ENCODE measurements at places on chromosomes 3 and 15. TPM values are rescaled to one million over a fixed set of nuclear protein-coding genes. Genes with fewer than 3 reads are reported as not detected.

GRCh38 chr3:56368846-56369245 is 99.4 kb downstream of the ERC2 start:
- H3K27me3 ChIP-seq: no peaks in the 10 kb centered on the region
- H3K36me3 ChIP-seq: no peaks in the 10 kb centered on the region
- no peaks in the 10 kb centered on the region for H3K4me1 ChIP-seq
- no peak overlapping the region for H3K4me3 ChIP-seq

- peaks cover 6% of the 10 kb centered on the region for H3K36me3 ChIP-seq
- DNase-seq: no peak
- no peaks in the 10 kb centered on the region for H3K27me3 ChIP-seq
Observed at GRCh38 chr3:63824309-63824708, 5.2 kb downstream of the C3orf49 start.

DNA sequence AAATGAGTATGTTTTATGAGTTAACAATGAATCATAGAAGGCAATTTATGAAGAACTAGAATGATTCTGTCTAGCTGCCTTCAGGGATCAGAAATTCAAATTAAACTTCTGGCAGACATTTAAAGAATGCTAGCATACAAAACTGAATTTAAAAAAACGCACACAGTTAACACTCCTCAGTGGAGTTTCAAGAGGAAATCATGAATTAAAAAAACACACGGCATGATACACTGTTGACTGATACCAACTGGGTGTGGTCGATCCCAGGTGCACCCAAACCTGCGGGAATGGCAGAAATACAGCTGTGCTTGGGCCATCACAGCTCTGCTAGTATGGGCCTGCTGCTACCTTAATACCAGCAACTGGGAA is 526.0 kb downstream of the FOXP1 start:
- peak overlapping the region; percentile 7 for H3K4me3 ChIP-seq
- peaks cover 9% of the 10 kb centered on the region for H3K36me3 ChIP-seq
- no peaks in the 10 kb centered on the region for H3K27me3 ChIP-seq
- H3K4me1 ChIP-seq: peaks cover 94% of the 10 kb centered on the region
- peak overlapping the region; percentile 31 for H3K27ac ChIP-seq

DNA sequence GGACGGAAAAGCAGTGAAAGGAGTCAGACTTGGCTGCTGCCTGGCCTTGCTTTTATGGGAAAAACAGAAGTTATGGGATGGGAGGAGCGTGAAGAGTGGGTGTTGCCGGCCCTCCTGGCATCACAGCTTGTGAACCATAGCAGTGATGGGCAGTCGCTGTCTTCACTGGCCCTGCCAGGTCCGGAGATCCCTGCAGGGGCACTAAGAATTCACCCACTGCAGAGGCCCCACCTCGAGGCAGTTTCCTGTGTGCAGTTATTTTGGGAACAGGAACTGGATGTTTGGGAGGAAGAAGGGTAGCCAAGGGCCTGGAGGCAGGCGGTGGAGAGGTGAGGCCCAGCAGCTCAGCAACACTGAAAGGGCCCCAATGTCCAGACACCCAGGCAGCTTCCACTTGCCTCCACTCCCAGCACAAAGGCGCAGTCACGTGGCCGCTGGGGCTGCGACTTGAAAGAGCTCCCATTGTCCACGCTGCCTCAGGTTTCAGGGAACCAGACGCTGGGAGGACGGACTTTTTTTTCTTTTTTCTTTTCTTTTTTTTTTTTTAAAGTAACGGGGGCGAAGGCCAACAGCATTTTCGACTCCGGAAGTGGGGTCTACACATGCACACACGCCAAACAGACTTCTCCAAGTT is 255.6 kb downstream of the ZNF621 start:
- H3K4me3 ChIP-seq: peak overlapping the region; percentile 22
- H3K27me3 ChIP-seq: no peaks in the 10 kb centered on the region
- H3K27ac ChIP-seq: peak overlapping the region; percentile 71

GRCh38 chr3:115787818-115788217 is 164.5 kb downstream of the GAP43 start:
- H3K27ac ChIP-seq: no peak overlapping the region
- no peak for DNase-seq
- H3K36me3 ChIP-seq: no peaks in the 10 kb centered on the region

DNA sequence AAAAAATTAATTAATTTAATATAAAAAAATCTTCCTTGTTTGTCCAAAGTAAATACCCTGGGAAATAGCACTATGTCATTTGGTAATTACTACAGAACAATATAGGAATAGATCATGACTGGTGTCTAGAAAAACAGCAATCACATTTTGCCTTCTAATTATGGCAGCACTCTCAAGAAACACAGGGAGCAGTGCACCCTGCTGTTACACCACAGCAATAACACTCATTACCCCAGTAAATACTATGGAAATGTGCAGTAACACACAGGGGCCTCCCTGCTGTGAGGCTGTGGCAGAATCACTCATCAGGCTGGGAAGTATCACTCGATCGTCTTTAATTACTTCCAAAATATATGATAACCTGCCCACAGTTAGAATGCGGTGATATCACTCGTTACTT is 646.0 kb downstream of the TUSC7 start:
- H3K36me3 ChIP-seq: no peaks in the 10 kb centered on the region
- H3K27me3 ChIP-seq: no peaks in the 10 kb centered on the region
- no peak overlapping the region for H3K4me3 ChIP-seq
- no peak overlapping the region for H3K27ac ChIP-seq
- no peaks in the 10 kb centered on the region for H3K4me1 ChIP-seq

DNA sequence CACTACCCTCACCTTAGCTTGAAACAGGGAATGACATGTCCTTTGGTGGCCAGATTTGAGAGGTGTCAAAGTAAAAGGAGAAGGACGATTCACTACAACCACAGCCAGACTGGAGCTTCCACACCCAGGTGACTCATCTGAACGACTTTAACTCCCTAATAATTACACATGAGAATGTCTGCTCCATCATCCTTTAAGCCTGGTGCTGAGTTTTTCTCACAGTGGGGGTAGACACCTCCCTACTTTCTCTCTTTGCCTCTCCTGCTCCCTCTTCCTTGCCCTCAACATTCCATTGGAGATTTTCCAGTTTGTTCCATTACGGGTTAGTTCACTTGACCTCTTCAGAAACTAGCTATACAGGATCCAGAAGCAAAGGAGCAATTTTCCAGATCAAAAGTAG is 154.3 kb upstream of the BHLHE40 start:
- H3K27me3 ChIP-seq: no peaks in the 10 kb centered on the region
- peak overlapping the region; percentile 75 for H3K27ac ChIP-seq
- DNase-seq: no peak
- H3K4me3 ChIP-seq: no peak overlapping the region

DNA sequence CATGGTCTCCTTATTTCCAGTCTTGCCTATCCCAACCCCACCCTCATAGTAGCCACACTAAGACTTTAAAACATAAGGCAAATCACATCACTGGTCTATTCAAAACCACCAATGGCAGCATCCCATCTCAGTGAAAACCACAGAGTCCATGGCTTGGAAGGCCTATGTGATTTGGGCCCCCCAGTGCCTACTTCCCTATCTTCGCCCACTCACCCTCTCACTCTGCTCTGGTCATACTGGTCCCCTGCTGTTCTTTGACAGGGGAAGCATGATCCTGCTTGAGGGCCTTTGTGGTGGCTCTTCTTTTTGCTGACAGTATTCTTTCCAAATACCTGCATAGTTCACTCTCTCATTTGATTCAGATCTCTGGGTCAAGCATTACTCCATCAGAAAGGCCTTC is 3.3 kb downstream of the GTF2A2 start:
- H3K4me3 ChIP-seq: no peak overlapping the region
- H3K4me1 ChIP-seq: peaks cover 31% of the 10 kb centered on the region
- H3K27ac ChIP-seq: no peak overlapping the region
- no peaks in the 10 kb centered on the region for H3K27me3 ChIP-seq
- DNase-seq: no peak

- H3K4me3 ChIP-seq: no peak overlapping the region
- no peaks in the 10 kb centered on the region for H3K36me3 ChIP-seq
Observed at GRCh38 chr3:157059661-157060060, 100.3 kb downstream of the CCNL1 start.

- no peaks in the 10 kb centered on the region for H3K36me3 ChIP-seq
- H3K4me1 ChIP-seq: no peaks in the 10 kb centered on the region
- no peak overlapping the region for H3K4me3 ChIP-seq
- no peak overlapping the region for H3K27ac ChIP-seq
- no peak for DNase-seq
Observed at GRCh38 chr3:157238457-157238856, 78.5 kb upstream of the CCNL1 start.

GRCh38 chr15:73375755-73376305 is 7.1 kb upstream of the HCN4 start:
- H3K27ac ChIP-seq: no peak overlapping the region
- H3K4me1 ChIP-seq: no peaks in the 10 kb centered on the region
- DNase-seq: no peak

GRCh38 chr3:170420307-170420821 is 1.7 kb downstream of the CLDN11 start:
- peaks cover 39% of the 10 kb centered on the region for H3K4me1 ChIP-seq
- peak overlapping the region; percentile 78 for H3K27ac ChIP-seq
- peak overlapping the region; percentile 57 for H3K4me3 ChIP-seq

DNA sequence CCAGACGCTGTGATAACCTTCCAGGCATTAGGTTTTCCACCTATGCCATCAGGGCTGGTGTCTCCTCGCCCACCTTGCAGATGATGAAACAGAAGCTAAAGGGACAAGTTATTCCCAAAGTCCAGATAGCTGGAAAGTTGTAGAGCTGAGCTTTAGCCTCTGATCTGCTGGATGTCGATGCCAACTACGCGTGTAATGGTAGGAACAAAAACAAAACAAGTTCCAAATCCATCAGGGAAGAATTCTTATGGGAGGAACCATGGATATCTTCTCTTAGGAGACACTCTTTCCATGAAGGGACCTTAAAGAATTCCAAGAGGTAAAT is 28.1 kb upstream of the RHO start:
- peaks cover 52% of the 10 kb centered on the region for H3K36me3 ChIP-seq
- no peak for DNase-seq
- peak overlapping the region; percentile 74 for H3K27ac ChIP-seq
- H3K4me1 ChIP-seq: peaks cover 37% of the 10 kb centered on the region

DNA sequence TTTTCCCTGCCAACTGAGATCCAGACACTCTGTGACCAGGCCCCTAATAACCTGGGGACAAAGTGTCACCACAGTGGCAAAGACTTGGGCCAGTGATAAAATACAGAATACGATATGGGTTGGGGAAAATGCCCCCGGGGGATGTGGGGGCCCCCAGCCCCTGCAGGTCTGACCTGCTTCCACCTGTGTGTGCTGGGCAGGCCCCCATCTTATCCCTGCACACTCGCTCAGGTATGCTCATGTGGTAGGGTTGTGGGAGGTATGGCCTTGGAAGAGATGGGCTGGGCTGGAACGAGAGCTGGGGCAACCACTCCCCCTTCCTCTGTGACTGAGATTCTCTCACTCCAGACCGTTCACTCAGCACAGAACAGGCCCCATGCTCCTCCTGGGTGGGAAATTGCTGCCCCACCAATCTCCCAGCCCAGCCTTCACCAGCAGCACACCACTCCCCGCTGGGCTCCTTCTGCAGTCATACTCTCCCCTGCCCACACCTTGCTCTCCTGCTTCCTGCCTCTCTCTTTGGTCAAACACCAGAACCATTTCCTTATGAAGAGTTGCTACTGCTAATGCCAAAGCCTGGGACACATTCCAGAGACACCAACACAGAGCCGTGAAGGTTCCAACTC is 9.6 kb upstream of the CPEB1 start:
- no peaks in the 10 kb centered on the region for H3K27me3 ChIP-seq
- H3K4me1 ChIP-seq: no peaks in the 10 kb centered on the region
- no peaks in the 10 kb centered on the region for H3K36me3 ChIP-seq

DNA sequence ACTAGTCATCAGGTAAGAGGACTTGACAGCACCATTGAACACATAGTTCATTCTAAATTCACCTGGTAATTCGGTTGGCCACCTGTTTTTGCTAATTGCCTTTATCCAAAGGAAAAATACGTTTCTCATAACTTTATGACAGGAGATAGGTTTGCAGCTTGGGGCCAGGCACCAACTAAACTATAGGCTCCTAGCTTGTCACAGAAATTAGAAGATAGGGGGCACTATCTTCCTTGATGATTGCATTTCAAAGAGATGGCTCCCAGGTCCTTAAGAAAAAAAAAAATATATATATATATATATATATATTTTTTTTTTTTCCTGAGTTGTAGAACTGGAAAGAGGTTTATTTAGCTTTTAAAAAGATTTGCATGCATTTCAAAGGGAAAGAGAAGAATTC is 563.6 kb downstream of the NAALADL2 start:
- H3K27me3 ChIP-seq: no peaks in the 10 kb centered on the region
- no peaks in the 10 kb centered on the region for H3K36me3 ChIP-seq
- H3K4me3 ChIP-seq: no peak overlapping the region
- no peak for DNase-seq

GRCh38 chr3:14413381-14414071 is 11.1 kb downstream of the SLC6A6 start:
- H3K4me1 ChIP-seq: peaks cover 75% of the 10 kb centered on the region
- DNase-seq: peak; percentile 79
- no peak overlapping the region for H3K4me3 ChIP-seq
- H3K27ac ChIP-seq: peak overlapping the region; percentile 68

DNA sequence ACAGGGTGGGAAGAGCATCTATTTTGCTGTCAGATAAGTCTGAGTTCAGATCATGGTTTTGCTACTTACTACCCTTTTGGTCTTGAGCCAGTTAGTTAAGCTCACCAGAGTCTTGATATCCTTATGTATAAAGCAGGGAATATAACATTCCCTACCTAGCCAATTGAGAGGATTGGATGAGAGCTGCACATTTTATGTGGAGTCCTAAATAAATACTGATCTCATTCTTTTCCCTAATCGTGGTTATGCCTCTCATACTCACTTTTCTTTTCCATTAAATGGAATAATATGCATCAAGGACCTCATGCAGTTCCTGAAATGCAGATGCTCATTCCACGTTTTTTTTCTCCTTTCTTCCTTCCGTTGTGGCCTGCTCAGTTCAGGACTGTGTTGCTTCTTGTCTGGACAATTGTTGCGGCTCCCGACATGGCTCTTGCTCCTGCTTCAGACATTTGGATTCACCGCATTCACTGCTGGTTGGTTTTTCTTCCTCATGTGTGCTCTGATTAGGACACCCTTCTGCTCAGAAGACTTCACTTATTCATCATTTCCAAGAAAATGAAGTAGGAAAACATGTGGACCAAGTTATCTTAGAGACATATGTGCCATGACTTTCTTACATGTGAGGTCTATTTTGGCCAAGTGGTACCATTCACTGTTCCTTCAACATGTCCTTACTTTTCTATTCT is 90.2 kb downstream of the NFKBIZ start:
- H3K27ac ChIP-seq: peak overlapping the region; percentile 53
- no peak overlapping the region for H3K4me3 ChIP-seq
- H3K27me3 ChIP-seq: no peaks in the 10 kb centered on the region
- peaks cover 46% of the 10 kb centered on the region for H3K4me1 ChIP-seq
- DNase-seq: no peak

The WDR49 gene
- 13.9 TPM for total RNA-seq

The TMEM45A gene
- total RNA-seq: 17.2 TPM

The HMCES gene
- total RNA-seq: 28.1 TPM

The TTLL13 gene
- total RNA-seq: not detected

The ANXA2 gene
- total RNA-seq: 834 TPM

The ABHD17C gene
- 28.2 TPM for total RNA-seq

The IL17RC gene
- total RNA-seq: 27.2 TPM

The CSPG4 gene
- 15.0 TPM for total RNA-seq

The ZNF660 gene
- total RNA-seq: 2.7 TPM

The LNP1 gene
- total RNA-seq: 2.0 TPM
